ENCODE measurements at places on chromosomes 6 and 20. TPM values are rescaled to one million over a fixed set of nuclear protein-coding genes. Genes with fewer than 3 reads are reported as not detected.

GRCh38 chr6:109720311-109720710 is 29.2 kb downstream of the FIG4 start:
- no peak for DNase-seq

- no peak for DNase-seq
These were observed 697.8 kb downstream of the KIF16B start for GRCh38 chr20:15875446-15875845.

DNA sequence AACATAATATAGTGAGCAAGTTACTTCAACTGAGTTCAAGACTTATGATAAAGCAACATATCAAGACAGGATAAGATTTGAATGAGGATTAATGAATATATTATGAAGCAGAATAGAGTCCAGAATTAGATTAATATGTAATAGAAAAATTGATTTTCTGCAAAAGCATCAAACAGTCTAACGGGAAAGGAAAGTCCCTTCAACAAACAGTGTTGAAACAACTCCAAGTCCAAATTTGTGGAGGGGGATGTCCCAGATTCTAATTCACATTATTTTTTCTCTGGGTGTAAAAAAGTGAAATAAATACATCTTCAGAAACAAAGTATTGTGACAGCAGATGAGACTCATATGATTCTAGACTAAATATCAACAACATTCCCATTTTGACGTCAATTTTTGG is 289.7 kb downstream of the C6orf118 start:
- no peak for DNase-seq

ACOT13 gene
- 24.1 TPM for total RNA-seq

DNA sequence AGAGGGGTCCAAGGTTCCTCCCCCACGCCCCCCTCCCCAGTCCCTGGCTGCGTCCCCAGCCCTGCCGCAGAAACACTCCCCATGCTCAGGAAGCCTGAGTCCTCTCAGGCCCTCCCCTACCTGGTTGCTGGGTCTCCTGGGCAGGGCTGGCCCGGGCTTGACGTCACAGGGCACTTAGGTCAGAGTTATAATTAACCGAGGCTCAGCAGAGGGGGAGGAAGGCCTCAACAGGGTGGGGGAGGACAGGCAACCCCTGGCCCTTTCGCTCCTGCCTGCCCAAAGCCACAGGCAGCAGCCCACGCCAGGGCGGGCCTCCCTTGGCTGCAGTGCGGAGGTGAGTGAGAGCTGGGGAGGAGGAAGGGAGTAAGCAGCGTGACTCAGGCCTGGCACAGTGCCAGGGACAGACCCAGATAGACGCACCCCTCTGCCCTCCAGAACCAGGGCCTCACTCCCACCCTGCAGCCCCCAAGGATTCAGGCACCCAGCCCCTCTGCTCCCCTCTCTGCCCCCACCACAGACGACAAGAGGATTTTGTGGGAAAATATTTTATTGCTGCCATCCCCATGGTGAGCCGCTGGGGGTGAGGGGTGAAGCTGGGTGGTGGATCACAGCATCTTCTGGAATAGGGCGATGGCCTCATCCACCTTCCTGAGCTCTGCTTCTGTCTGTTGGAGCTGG is at the start of gene VWA7:
VWA7 (minus strand) TSS at position 340 of the 678 bp plus-strand sequence. CDS start 549 bp downstream, outside the sequence.
- DNase-seq: peak; percentile 35

- no peak for DNase-seq
These were observed 11.4 kb upstream of the SSTR4 start for GRCh38 chr20:23023621-23024177.

GRCh38 chr6:147103694-147104093 is 100.5 kb upstream of the STXBP5 start:
- no peak for DNase-seq

GRCh38 chr20:62358171-62359042 is 8.7 kb downstream of the LAMA5 start:
- peak; percentile 65 for DNase-seq

SNRPB gene
- total RNA-seq: 323 TPM

DNA sequence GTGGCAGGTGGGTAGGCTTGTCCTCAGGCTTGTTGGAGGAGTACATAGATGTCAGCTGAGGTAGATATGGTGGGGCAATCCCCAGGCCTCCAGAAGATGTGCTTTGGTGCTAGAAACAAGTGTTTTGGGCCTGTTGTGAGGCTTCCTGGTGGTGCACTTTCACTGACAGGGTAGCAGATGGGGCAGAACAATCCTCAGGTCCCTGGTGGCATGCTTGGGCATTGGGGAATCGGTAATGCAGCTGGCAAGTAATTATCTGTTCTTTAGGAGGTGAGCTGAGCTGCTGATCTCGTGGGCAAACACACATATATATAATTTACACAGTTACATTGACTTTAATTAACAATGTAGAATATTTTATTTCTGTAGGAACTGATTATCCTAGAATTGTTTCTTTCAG is 458.7 kb downstream of the BMP2 start:
- DNase-seq: no peak

LRRC73 gene
- 0.58 TPM for total RNA-seq

DNA sequence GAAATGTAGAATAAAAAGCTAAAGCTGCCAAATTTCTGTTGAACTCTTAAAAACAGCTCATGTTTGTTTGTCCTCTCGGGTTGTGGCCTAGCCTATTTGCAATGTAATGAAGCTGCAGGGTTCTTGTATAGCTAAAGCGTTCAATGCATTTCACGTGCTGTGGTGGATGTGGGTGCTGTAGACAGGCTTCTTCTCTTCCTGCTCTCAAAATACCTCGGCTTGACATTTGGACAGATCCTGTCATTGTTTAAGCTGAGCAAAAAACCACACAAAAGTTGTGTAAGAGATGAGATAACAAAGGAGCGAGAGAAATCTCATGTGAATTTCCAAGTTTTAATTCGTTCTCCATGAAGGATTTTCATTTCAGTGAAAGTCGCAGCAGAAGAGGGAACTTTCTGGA is 196.3 kb upstream of the UST start:
- no peak for DNase-seq

- DNase-seq: no peak
These were observed 67.2 kb downstream of the OPRM1 start for GRCh38 chr6:154106251-154106650.

GRCh38 chr6:160895562-160895961 is 96.0 kb upstream of the MAP3K4 start:
- DNase-seq: no peak

TRIM40 gene
- total RNA-seq: not detected

- DNase-seq: no peak
These were observed 165.0 kb downstream of the TBC1D7 start for GRCh38 chr6:13163161-13163944.

DNA sequence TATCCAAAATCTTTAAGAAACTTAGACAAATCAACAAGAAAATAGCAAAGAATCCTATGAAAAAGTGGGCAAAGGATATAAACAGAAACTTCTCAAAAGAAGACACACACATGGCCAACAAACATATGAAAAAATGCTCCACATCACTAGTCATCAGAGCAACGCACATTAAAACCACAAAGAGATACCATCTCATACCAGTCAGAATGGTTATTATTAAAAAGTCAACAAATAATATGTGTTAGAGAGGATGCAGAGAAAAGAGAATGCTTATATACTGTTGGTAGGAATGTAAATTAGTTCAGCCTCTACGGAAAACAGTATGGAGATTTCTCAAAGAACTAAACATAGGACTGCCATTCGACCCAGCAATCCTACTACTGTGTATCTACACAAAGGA is 212.0 kb upstream of the DTNBP1 start:
- no peak for DNase-seq

DNA sequence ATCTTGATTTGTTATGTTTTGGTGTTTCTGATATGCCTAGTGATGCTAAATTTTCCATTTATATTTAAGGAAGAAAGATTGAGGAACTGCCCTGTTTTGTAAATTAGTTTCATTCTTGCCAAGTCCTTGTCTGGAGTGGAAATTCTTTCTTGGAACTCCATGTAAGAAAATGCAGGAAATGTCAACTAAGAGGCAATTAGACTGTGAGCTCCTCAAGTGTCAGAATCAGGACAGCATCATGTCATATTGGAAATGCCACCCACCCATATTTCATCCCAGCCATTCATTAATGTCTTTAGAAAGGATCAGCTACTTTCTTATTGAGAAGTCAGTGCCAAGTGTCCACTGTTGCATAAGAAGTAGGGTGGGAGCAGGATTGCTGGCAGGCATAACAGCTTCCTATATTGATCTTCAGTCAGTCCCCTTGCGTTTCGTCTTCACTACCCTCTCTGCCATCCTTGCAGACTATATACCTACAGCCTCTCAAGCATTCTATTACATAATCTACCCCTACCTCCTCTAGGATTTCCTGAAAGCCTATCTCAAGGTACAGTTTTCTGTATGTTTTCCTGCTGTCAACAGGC is 42.4 kb downstream of the HAO1 start:
- no peak for DNase-seq

NPBWR2 gene
- not detected for total RNA-seq

ERVFRD-1 gene
- total RNA-seq: not detected

DNA sequence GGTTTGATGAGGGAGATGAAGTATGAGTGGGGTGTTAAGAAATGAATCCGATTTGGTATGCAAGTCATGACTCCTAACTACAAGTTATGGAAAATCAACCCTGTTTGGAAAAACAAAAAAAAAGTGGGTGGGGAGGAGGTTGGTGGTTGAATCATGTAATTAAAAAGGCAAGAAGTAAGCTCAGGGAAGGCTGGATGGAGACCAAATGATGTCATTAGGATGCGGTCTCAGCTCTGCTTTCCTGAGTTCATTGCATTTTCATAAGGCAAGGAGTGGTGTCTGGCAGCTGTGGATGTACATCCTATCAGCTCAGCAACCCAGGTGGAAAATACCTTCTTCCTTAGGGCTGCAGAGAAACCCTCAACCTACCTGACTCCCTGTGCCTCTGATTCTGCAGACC is 60.4 kb upstream of the AKAP12 start:
- peak; percentile 21 for DNase-seq

DNA sequence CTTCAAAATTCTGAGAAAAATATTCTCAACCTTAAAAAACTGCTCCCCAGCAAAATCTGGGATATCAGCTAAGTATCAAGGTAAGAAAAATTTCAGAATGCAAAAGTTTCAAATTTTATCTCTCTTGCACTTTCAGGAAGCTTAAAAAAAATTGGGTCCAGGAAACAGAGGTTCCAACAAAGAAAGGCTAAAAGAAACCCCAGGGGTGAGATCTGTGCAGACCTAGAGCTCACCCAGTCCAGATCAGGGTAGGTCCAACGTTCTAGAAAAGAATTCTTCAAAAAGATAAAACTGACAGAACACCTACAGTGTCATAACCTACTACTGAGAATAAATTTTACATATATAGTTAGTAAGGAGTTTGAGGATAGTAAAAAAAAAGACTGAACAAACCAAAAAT is 23.5 kb downstream of the ILRUN start:
- peak; percentile 30 for DNase-seq

C2 gene
- total RNA-seq: not detected

DNA sequence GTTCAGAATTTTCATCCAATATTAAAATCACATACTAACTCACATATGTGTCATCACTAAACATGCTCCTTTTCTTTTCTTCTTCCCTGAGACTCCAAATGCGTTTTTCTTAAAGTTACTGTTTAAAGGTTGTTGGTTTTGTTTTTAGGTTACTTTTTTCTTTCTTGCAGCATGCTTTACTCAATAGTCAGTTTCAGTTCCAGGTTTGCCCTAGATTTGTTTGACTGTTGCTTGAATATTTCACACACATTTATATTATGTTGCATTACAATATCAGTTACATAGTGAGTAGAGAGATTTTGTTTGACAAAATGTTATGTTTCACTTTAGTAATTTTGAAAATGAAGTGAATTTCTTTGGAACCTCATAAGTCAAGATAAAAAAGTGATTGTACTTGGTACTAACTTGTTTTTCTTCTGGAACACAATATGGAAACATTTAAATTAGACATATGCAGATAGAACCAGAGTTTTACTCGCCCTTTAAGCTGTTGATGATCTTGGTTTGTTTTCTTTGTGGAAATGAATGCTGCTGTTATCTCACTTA is 27.3 kb downstream of the FNDC1 start:
- DNase-seq: no peak

RNF182 gene
- 0.78 TPM for total RNA-seq

HLA-DRA gene
- not detected for total RNA-seq

DNA sequence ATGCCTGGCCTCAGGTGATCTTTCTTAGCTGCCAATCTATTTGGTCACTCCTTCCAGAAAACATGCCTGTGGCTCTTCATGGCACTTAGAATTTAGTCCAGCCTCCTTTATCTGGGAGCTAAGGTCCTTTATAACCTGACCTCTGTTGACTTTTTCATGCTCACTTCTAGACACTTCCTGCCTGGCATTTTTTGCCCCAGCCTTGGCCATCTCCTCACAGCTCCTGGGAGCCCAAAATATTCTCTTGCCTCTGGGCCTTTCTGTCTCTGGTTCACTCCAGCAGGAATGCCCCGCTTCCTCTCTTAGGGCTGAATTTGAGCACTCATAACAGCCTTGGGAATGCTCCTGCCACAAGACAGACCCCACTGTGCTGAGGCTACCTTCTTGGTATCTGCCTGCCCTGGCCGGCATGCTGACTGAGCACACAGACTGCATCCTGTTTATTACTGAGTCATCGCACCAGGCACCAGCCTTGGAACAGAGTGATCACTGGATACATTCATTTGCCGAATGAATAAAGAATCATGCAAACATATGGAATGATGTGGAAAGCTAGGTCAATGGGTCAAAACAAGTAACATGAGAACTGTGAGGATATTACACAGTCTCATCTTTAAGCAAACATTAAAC is 5.8 kb upstream of the EEF1E1 start:
- peak; percentile 97 for DNase-seq

CCDC28A gene
- total RNA-seq: 10.5 TPM

DNA sequence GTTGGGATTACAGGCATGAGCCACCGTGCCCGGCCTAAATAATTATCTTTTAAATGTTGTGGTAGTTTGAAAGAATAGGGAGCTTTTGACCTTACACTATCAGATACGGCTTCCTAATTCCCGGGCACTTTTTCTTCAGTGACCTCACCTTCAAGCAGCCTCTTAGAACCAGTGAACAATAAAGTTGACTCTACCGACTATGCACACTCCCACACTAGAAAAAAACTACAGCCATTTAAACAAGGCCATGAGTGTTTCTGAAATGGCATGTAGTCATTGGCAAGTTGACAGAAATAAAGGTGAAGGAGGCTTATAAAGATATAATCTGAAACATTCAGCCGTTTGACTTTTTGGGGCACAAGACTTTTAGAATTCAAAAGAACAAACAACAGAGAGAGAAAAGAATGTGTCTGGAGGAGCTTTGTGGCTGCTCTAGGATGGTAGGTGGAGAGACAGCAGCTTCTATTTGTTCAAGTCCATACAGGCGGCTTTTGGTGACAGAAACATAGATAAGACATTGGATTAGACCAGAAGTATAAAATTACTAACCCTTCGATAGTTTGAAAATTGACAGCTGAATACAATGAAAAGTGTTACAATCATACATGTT is 75.2 kb downstream of the GJA1 start:
- DNase-seq: peak; percentile 76
